ENCODE measurements at places on chromosomes 3 and 15.

DNA sequence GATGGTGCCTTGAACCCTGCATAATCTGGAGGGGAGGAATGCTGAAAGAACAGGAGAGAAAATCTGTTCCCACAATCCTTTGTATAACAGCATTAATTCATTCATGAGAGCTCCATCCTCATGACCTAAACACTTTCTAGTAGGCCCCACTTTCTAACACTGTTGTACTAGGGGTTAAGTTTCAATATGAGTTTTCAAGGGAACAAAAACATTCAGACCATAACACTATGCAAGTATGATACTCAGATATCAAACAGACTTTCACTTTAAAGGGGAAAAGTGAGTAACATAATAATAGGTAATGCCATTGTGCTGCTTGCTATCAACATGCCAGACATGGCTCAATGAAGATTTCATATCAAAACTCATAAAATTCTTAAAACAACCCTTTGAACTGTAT is 32.4 kb upstream of the PLSCR2 start:
- no peak for DNase-seq

DNA sequence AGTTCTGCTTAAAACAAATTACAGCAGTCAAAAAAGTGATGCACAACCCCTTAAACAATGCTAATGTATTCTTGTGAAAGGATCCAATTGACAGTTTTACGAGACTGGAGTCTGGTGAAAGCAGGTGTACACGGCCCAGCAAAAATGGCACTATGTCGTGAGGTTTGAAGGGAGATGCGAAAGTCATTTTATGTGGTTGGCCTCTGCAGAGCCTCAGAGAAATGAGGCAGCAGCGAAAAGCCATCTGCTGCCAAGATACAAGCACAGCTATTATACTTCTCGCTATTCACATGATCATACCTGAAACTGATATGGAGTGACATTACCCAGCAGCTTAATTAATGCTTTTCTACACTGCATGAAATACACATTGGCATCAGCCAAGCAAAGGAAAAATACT is 36.4 kb downstream of the MECOM start:
- no peak for DNase-seq

GRCh38 chr3:66453651-66454463 is 47.0 kb downstream of the LRIG1 start:
- no peak for DNase-seq

- DNase-seq = no peak
These were observed 435.6 kb upstream of the ATP10A start for GRCh38 chr15:26298659-26299170.

DNA sequence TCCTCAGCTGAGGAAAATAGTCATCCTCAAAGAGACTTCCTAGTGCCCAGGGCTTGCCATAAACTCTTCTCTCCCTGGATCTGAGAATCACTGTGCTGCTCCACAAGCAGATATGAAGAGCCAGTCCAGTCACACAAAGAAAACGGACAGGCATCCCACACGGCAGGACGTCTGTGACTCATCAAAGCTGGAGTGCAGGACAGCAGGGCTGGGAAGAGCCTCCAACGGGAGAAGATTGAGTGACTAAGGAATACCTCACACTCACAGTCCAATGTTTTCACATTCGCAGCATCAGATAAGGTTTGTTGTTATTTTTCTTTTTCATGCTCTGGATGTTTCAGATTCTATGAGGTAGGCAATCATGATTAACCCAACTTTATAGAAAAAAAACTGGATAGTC is 57.8 kb downstream of the NEK10 start:
- DNase-seq = no peak

DNA sequence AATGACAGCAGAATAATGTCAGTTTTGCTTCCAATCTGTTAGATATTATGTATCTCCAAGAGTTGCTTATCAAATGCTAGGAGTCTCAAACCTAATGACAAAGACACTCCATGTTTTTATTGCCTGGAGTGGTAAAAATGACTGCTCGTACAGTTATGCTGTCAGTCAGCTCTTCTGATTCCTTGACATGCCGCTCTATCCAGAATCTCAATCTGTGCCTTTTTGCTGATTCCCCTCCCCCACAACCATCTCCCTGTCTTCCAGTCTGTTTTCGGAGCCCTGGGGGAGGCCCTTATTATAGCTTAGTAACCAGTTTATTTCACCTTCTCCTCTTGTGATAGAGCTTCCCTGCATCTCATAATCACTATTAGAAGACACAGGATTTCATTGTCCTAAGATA is 2.6 kb downstream of the MKRN2 start:
- no peak for DNase-seq

DNA sequence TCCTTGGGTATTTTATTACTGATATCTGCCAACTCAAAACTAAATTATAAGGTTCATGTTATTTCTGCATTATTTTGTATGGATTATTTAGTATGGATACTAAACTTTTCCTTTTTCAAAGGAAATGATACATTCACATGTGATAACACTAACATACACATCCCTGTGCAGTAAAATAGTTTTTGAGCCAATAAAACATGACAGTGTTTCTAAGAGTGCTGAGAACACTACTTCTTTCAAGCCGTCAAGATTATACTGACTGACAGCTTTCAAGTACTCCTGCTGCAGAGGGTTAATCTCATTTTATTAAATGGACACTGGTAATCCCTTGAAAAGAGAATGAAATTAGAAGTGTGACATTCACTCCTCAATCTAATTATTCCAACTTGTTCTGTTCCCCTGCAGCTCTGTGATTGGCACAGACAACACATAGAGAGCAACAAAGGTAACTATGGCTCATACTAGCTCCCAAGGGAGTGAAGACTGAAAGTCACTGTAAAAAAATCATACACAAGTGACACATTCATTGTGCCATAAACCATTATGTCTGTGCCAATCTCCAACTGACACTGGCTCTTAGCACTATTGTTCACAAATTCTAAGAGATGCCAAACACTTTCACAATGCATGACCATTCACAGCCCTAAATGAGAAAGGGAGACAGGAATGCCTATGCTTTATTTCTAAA is 468.6 kb downstream of the SHQ1 start:
- DNase-seq = no peak

GRCh38 chr3:48945432-48945831 is 26.8 kb downstream of the ARIH2 start:
- DNase-seq = no peak

DNA sequence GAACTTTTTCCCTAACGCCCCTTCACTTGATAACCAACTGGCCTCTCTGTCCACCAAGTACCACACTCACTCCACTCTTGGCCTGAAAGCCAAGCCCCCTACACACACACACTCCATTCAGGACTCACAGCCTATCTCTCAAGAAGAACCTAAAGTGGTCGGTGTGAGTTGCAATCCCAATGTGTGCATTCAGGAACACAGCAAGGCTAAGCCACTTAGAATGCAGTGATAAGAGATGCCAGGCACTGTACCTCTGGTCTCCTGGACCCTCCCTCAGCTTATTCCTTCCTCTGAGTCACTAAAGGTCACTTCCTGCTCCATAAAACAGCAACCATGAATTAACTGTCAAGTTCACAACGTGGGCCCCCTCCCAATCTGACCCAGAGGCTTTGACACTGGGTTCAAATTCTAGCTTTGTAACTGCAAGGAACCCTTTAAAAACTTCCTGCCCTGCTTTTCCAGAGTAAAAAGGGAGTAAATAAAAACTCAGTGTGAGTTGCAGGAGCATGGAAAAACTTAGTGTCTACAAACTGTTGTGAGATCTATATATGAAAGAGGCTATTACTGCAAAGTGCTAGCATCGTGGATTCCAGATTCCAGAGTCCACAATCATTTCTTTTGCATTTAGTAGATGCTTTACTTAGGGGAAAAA is 17.6 kb upstream of the KCNMB3 start:
- DNase-seq = no peak

DNA sequence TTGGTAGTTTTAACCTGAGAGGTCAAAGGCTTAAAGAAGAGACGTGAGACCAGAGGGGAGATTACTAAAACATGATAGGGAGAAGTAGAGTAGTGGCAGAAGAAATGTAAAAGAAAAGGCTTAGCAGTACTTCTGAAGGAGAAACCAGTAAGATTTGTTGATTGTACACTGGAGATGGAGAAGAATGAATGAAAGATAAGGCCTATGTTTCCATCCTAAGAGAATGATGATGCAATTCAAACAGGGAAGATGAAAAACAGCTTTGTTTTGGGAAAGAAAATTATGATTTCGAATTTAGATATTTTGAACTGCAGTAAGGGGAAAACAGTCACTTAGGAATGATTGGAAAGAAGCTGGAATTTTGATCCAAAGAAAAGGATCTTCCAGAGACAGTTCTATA is 97.4 kb upstream of the PLXND1 start:
- DNase-seq = no peak

GRCh38 chr3:178551916-178552321 is 15.7 kb downstream of the KCNMB2 start:
- DNase-seq = no peak

DNA sequence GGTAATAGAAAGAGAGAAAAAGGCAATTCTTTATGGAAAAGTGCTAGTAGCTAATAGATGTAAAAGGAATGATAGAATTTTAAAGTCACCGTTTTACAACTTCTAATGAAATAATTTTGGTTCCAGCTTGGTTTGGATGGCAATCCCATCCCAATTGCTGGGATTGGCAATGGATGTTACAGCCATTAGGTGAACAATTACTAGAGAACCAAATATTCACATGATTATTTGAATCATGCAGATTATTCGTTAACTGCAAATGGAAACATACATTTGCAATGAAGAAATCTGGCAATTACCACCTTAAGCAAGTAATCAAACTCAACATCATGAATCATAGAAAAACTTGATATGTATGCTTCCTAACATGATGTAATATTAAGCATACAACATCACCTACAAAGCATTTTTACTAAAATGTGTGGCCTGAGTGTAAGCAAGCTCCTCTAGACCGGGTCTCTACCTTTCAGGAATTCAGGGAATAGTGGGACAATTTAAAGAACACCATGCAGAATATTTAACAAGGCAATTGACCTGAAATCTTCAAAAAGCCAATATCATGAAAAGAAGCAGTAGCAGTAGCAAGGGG is 26.2 kb upstream of the ANP32A start:
- DNase-seq = no peak

- no peak for DNase-seq
These were observed 20.2 kb downstream of the RYR3 start for GRCh38 chr15:33330931-33331330.

- DNase-seq = no peak
These were observed 375 bp downstream of the HEG1 start for GRCh38 chr3:125055331-125055912.

DNA sequence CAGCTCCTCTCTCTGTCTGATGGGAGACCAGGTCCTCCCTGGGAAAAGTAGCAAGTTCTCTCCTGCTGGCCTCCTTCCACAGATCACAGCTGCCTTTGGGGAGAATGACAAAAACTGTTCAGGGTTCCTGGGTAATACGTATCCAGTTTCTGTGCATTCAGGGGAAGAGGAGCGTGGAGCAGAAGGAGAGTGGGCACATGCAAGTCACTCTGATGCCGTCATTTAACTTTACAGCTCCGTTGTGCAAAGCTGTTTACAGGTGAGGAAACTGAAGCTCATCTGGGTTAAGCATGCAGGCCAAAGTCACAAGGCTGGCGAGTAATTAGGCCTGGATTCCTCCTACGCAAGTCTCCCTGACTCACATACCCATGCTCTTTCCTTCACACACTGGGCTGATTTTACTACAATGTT is 7.5 kb upstream of the TM4SF1 start:
- DNase-seq = no peak

- no peak for DNase-seq
These were observed 118.8 kb downstream of the LPP start for GRCh38 chr3:188272481-188273372.

DNA sequence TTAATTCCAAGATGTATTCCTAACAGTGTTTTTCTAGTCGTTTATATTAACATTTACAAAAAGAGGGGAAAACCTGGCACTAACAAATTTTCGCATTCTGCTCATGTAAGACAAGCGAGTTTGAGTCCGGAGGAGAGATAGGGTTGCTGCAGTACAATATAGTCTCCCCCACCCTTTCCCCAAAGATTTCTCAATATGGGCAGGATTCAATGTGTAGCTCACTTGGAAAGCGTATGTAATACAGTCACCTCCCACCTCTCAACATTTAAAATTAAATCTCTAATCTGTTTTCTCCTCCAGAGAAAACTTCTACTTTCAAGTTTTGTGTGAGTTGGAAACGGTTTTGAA is 57.9 kb downstream of the CMSS1 start:
- no peak for DNase-seq

- no peak for DNase-seq
These were observed 159.9 kb upstream of the SLC2A2 start for GRCh38 chr3:171186383-171186782.

GRCh38 chr3:50587373-50587772 is 18.1 kb downstream of the HEMK1 start:
- no peak for DNase-seq

GRCh38 chr15:34049112-34049511 is 10.1 kb upstream of the AVEN start:
- no peak for DNase-seq

GRCh38 chr15:98720031-98720430 is 71.7 kb downstream of the IGF1R start:
- no peak for DNase-seq

- DNase-seq = no peak
These were observed 11.1 kb downstream of the SLC6A6 start for GRCh38 chr3:14413381-14414071.

- DNase-seq = no peak
These were observed 699.9 kb upstream of the ZNF385D start for GRCh38 chr3:22450786-22451400.

GRCh38 chr3:84265768-84266167 is 693.0 kb upstream of the CADM2 start:
- no peak for DNase-seq

Measured in amygdala (tissue), 56 donors.